ENCODE measurements at places on chromosomes 5 and 9.

DNA sequence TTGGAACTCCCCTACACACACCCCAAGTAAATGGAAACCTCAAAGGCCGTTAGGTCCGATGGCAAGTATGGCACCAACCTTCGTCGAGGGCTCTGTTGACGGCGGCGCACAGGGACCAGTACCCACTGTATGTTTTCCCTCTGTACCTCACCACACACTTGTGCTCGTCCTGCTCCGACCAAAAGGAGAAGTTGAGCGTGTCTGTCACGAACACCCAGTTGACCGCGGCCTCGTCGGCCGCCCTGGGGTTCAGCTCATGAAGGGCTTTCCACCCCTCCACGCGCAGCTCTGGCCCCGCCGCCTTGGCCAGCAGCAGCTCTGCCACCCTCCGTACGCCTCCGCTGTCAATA, 24.0 kb downstream of the HNRNPK start:
- DNase-seq: no peak

DNA sequence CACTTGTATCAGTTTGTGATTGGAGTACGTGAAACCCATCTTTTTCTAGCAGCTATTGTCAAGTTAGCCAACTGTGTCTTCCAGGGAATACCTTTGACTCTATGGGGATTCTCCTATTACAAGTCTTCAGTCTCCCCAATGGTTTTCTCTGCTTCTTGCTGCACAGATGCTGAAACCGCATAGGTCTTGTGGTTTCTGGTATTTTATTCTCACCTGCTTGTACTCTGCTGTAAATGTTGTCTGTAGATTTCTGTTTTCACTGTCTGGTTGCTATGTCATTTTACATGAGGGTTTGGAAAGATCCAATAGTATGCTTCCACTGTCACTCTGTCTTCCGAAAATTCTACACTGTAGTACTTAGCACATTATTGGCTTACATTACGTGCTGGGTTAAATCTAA, 1196.9 kb upstream of the C9orf72 start:
- DNase-seq: no peak

DNA sequence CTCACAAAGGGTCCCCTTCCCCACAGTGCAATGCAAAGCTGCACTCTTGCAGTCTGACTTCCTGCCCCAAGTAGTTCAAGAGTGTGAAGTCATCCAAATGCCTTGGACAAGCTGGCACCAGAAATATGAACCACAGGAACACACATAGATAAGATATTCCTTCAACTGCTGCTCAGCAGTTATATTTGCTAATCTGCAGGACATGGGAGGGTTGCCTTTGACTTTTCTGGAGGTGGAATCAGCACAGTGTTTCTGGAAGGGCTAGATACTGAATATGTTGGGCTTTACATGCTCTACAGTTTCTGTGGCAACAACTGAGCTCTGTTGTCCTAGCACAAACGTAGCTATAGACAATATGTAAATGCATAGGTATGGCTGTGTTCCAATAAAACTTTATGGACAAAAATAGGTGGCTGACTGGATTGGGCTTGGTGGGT, 96.7 kb upstream of the PCA3 start:
- DNase-seq: no peak

- peak; percentile 54 for DNase-seq
Measured at GRCh38 chr5:146048994-146049703, 56.2 kb downstream of the PLAC8L1 start.

DNA sequence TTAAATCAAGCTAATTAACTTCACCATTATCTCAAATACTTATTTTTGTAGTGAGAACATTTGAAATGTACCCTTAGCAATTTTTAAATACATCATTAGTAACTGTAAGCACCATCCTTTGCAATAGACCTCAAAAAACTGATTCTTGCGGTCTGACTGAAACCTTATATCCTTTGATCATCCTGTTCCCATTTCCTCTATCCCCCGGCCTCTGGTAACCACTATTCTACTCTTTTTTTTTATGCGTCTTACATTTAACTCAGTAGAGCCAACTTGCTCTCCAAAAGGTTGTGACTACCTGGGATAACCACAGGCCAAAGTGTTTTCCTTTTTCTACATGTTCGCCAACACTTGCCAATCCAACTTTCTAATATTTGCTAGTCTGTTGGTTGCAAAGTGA, 106.1 kb downstream of the IRX1 start:
- DNase-seq: no peak

DNA sequence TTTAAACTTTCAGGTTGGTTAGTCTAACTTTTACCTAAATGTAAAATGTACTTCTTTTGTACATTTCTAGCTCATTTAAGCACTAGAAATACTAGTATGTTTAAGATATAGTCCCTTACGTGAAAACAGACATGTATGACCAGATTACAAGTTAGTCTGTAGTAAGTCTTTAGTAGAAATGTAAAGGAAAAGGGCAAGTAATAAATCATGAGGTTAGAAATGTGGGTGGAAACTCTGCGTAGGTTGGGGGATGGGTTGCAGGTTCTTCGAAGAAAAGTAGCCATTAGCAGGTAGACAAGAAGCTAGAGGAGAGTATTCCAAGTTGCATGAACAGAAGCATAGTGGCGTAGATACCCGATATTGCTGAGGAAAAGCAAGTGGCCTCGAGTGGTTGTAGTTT, 22.9 kb downstream of the RAD1 start:
- no peak for DNase-seq

All from liver (tissue), 10 donors.